ENCODE measurements at places on chromosomes 1 and 21.

DNA sequence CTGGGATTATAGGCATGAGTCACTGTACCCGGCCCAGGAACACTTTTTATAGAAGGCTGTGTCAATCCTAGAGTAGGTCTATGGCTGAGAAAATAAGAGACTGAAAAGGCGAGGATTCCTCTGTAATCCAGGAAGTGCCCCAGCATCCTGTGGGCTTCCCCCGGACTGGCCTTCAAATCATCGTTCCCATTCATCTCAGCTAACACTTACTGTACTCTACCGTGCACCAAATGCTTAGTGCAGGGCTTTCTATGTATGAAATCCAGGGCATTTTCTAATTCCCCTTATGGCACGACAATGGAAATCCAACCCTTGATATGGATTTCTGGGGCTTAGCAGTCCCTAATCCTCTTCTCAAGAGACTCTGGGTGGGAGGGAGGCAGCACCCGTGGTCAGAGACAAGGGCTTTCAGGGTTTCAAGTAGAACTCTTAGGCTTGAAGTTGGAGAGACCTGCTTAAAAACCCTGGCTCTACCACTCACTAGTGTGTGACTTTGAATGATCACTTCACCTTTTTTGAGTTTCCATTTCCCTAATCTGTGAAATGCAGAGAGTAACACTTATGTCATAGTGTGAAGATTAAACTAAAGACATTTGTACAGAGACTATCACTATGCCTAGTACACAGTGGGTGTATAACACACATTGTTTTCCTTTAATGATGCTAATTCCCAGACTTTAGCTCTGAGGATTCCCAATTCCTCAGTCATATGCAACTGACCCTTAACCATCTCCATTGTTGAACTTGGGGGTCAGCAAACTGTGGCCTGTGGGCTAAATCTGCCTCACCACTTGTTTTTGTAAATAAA lies 20.3 kb downstream of the MECR start:
- no peak for DNase-seq

- DNase-seq = no peak
Observed at GRCh38 chr1:27658951-27659496, 13.0 kb downstream of the IFI6 start.

DNA sequence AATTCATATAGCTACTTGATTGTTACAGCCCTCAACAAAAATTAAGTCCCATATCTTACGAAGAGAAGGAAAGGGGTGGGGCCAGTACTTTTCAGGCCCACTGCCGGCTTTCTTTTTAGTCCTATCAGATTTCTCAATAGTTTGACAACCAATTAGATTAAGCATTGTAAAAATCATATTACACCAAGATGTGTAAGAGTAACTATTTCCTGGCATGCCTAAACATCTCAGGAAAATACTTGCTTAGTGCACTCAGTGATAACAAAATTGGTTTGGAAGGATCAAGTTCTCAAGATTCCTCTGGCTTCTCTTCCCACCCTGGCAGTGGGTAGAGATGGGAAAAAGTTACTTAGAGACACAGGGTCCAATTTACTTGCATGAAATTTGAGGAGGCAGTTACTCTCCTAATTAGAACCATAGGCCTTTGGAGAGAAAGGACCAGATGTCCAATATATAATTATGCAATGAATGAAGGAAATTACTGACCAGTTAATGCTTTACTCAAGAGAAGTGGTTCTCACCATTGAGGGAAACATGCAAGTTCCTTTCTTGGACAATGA lies 30.1 kb downstream of the STPG1 start:
- no peak for DNase-seq

DNA sequence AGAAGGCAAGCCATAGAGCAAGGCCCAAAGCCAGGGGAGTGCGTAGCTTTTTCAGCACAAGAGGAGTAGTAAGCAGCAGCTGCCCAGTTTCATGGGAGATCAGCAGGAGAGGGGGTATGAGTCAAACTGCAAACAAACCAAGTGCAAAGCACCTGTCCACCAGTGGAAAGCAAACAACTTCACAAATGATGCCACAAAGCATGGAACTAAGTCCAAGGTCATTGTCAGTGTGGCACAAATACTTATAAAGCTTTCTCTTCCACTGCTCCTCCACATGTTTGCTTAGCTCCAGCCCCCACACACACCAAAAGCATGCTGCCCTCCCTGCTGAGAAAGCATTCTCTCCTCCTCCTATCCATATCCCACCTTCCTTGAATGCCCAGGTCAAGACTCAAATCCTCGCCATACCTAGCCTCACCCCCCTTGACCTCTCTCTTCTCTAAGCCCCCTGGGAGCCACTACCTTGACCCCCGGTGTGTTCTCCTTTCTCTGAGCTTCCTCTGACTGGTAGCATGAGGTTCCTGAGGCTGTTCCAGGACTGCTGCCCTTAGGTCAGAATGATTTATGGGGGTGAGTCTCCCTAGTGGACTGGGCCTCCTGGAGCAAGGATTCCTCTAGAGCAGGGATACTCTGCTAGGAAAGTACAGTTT lies 70.4 kb downstream of the DMAP1 start:
- DNase-seq = no peak

DNA sequence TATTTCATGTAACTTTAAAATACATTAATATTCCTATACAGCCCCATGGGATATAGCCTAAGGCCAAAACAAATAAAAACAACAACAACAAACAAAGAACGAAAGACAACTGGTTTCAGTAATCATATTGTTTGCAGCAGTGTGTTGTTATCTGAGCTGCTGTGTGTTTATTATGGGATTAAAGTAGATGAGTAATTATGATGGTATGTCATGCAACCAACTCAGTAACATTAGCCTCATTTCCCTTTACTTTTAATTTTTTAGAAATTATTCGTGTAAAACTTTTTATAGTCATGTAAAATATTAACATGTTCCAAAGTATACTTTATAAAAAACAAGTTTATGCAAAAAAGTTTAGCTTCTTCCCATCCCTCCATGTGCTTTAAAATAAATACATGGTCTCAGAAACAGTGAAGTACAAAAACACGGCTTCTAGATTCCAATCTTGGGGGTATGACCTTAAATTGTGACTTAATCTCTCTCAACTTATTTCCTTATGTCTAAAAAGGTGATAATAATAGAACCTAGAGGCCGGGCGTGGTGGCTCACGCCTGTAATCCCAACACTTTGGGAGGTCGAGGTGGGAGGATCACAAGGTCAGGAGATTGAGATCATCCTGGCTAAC lies 176.1 kb downstream of the SLC45A1 start:
- no peak for DNase-seq

GRCh38 chr1:38045401-38046332 lies 926 bp downstream of the POU3F1 start:
- peak; percentile 88 for DNase-seq

DNA sequence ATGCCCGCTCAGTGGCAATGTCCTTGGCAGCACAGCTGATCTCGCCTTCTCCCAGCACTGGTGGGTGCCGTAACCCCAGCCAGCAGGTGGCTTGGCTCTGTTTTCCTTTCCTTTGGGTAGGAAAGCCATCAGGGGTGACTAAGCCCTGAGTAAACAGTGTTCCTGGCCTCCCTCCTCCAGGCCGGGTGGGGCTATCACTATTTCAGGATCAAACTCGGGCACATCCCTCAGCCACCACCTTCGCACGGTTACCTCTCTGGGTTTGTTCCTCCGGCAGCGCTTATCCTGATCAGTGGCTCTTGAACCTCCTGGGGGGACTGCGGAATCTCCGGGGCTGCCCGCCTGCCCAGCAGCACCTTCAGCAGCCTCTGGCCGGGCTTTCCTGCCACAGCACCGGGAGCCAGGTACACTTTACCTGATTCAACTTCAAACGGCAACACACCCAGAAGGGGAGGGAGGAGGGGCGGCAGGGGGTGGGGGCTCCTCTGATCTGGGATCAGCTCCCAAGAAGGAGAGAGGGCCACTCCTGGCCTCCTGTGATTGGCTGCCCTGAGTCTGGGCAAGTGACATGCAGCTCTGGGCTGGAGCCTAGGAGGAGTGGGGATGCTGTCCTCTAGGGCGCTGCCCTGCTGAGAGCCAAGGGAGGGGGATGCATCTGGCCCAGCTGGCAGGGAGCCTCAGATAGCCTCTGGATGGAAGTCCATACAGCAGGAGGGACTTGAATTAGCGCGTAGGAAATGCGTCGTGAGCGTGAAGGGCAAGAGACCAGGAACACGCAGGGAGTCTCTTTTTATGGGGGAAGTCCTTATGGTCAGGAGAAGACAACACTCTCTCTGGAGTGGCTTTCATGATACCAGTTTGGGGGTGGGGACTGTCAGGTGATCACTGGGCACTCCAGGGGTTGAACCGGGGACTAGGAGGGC lies at the start of gene ASCL5:
Gene ASCL5, minus strand, starts transcription at position 353 of the 923 bp plus-strand sequence. CDS start 11,812 bp downstream, outside the sequence.
- peak; percentile 31 for DNase-seq

DNA sequence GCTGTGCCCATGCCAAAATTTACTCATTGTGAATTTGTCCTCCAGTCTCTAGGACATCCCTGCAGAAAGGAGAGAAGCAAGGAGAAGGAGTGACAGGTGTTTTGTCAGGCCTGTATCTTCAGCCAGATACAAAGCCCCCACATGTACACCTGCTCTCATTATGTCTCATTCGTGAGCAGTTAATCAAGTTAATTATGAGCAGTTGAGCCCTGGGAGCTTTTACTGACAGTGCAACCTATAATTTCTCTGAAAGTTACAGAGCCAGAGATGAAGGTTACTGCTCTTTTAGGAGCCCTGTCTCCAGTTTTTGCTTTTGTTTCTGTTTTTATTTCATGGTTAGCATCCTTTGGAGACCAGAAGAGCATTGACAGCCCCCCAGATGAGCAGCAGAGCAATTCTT lies 5.0 kb upstream of the ILDR2 start:
- no peak for DNase-seq

DNA sequence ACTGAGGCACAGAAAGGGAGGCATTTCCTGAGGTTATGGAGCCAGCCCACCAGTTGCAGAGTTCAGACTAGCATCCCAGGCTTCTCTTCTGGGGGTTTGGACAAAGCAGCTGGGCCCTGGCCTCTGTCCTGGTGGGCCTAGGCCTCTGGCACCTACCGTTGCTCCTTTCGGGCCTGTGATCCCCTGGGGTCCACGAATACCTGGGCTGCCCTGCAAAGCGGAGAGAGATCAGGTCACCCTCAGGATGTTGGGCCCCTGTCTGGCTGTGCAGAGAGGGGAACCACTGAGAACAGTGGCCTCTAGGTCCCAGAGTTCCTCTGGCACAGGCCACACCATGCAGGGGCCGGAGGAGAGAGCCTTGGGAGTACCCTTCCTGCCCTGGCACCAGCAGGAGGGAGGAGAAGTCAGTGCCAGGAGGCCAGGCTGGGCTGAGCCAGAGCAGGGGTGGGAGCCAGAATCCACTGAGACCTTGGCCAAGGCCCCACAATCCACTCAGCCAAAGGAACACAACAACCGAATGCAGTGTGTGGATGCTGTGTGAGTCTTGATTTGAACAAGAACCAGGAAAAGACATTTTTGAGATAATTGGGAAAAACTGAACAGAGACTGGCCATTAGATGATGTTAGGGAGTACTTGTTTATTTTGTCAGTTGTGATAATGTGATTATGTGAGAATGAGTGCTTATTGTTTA lies 8.9 kb downstream of the COL9A2 start:
- no peak for DNase-seq

DNA sequence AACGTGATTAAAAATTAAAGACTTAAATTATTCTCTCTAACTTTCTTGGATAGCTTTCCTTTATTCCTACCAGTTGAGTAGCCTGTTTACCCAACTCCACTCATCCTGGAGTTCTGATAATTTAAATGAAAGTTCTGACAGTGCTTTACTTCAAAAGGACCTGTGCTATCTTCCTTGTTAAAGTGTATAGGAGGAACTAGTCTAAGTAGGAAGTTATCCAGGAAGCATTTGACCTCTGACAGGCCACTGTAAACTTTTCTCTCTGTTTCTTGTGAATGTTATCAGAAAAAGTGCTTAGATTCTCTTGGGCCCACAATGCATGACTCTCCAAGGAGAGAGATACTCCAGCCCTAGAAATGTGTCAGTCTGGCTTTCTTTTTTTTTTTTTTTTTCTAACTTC lies 9.2 kb downstream of the UAP1 start:
- DNase-seq = no peak

DNA sequence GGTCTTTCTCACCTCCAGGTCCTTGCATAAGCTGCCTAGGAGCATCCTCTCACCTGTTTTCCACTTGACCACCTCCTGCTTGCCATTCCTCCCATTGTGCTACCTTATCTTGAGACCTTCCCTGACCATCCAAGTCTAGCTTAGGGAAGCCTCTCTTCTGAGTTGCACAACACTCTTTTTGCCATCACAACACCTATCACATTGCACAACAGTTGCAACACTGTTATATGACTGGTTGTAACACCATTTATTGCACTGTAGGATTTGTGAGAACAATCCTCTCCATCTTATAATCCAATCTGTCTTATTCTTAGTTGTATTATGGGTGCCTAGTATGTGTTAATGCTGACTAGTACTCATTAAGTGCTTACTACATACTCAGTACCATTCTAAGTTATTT lies 488.7 kb downstream of the OMA1 start:
- no peak for DNase-seq

DNA sequence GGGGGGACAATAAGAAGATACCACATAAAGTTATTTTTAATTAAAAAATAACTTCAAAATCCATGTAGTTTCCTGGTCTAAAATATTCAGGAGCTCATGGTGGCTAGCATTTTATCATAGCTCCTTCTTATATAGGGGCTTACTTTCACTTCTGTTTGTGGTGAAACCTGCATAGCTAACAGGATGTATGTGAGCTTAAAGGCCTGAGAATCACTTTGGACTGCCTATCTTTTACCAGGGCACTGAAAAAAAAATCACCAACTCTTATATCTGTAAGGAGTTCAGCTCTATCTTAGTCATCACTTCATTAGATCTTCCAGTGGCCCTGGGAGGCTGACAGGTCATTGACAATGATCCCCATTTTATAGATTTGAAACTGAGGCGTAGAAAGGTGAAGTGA lies 21.3 kb downstream of the UROD start:
- no peak for DNase-seq

DNA sequence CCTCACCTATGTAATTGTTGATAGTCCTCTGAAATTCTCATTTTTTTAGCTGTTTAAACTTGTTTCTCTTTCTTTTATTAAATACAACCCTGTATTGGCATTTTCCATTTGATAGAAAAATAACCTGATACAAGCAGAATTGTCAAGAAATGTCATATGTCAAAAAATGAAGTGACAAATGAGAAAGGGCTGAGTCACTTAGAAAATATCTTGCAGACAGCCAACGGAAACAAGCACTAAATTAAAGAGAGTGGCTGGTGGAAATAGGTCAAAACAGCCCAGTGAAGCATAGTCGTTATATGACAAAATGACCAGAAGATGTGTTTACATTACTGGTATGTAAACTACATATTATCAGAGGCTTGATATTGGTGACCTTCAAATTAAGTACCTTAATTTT lies 484.4 kb downstream of the PLA2G4A start:
- no peak for DNase-seq

GRCh38 chr1:56910441-56910985 lies 55.3 kb downstream of the C8B start:
- DNase-seq = no peak

DNA sequence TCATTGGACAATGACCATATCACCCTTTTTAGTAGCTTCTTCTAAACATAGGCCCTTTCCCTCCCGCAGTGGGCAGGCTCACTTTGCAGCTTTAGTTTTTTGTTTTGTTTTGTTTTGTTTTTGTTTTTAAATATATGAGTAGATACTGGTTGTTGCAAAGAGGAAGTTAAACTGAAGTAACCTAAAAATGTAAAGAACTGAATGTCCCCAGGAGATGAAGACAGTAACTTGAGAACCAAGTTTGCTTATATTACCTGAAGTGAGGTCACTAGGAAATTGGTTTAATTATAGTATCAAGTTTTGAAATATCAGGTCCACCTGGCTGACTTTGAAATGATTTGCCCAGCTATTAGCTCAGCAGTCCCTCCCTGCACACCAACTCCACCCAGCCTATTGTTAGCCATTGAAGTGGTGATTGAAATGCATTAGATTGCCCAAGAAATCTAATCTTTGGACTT lies 18.2 kb downstream of the SMAP2 start:
- DNase-seq = no peak

All from upper lobe of left lung (tissue), 6 donors.